ENCODE measurements at places on chromosomes 7 and 10.
A peak's percentile ranks its signal among the peaks of the same experiment; 100 is the strongest.

- no peak for DNase-seq
Observed at GRCh38 chr10:33993917-33994316, 659.5 kb upstream of the NRP1 start.

DNA sequence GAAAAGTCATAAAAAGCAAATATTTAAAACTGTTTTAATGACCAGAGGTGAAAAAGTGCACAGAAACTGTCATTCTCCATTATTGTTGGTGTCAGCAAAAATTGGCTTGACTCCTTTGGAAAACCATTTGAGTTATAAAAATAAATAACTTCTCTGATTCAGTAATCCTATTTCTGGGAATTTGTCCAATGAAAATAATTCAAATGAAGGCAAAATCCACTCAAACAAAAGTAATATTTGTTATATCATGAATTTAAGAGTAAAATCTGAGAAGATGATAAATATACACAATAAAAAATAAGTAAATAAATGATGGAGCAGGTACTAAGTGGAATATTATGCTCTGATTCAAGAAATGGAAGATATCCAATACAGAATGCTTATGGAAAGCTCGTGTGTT, 326.6 kb upstream of the KLF6 start:
- no peak for DNase-seq

- DNase-seq, result no peak
Observed at GRCh38 chr7:134388336-134389019, 70.4 kb downstream of the AKR1B1 start.

GRCh38 chr10:130282492-130283218, 146.5 kb downstream of the GLRX3 start:
- no peak for DNase-seq

- no peak for DNase-seq
Observed at GRCh38 chr7:107312418-107312817, 143.6 kb downstream of the HBP1 start.

- DNase-seq, result peak; percentile 51
Observed at GRCh38 chr10:75283671-75284470, 48.1 kb upstream of the COMTD1 start.

GRCh38 chr7:146002431-146003078, 114.0 kb upstream of the CNTNAP2 start:
- DNase-seq, result no peak

GRCh38 chr10:131751827-131752775, 148.7 kb upstream of the PPP2R2D start:
- DNase-seq, result no peak

GRCh38 chr7:124893140-124893827, 36.3 kb downstream of the POT1 start:
- DNase-seq, result no peak

- no peak for DNase-seq
Observed at GRCh38 chr7:46625032-46625431, 704.0 kb upstream of the IGFBP3 start.

DNA sequence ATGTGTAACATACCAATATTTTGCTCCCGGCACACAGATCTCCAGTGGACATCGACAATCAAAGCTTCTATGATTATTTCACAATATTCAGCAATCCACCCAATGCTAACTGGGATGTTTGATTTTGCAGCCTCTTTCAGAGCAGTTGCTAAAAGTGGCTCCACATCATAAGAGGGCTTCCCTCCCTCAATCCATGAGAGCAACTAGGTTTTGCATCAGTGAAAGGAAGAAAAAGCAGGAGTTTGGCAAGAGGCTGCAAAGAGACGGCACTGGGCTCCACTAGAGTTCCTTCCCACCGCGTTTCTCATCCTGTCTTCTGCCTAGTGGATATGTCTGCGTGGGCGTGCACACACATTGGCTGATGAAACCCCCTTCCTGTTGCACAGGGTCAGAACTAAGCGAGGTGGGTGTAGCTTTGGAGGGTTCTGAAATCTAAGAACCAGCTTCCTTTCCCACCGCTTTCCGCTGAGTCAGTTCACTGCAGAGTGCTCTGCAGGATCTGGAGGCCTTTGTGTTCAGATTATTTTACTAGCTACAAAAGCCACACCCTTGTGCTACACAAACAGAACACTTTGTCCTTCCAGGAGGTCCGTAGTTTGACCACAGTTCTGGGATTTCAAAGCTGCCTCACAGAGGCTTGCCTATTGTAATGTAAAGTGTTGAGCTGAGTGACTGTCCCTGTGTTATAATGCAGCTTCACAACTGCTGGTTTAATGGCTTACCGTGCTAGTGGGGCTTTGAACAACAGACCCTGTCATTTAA, 28.1 kb downstream of the ARL4A start:
- DNase-seq, result no peak

DNA sequence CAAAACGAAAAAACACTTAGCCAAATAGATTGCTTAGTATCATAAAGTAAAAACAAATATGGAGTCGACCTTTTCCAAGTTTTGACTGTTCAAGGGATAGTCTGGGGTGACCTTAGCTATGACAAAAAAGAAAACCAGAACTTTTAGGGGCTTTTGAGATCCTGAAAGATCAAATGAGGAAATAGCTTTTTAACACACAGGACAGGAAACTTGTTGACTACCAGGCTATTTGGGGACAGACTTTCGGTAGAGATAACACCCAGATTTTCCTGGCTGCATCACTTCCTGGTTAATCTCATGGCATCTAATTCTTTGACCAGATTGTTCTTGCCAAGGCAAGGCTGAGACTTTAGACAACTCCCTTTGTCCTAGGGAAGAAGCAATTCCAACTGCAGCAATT, 34.5 kb upstream of the EGR2 start:
- no peak for DNase-seq

GRCh38 chr10:88551246-88551645, 31.9 kb downstream of the RNLS start:
- no peak for DNase-seq

- no peak for DNase-seq
Observed at GRCh38 chr7:78953090-78953489, 500.4 kb downstream of the MAGI2 start.

DNA sequence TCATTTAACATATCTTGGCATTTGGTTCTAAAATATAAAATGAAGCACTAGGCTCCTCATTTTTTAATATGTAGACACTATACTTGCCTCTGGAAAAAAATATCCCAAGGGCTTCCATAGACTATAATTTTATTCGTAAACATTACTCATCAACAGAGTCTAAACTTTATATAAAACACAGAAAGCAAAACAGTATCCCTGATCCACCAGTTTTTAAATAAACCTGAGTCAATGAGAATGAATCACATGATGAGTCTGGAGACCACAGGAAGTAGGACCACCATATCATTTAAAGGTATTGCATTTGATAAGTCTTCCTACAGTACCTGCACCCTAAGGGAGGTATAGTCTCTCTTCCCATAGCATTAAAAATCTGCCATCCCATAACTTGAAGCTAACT, 228.0 kb downstream of the DGKI start:
- no peak for DNase-seq

DNA sequence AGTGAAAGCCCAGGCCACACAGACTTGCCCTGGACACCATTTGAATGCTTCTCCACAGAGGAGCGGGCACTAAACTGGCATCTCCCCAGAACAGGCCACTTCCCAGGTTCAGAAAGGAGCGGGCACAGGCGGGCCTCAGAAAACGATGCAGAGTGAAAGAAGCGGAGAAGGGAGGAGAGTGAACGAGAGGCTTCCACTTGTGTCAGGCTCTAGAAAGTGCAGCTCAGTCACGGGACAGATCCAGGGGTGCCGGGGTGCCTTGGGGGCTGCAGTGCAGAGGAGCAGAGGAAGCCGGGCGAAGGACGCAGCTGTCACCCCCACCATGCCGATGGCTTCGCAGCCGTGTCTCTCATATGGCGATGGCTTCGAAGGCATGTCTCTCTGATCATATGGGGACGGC, 26.1 kb upstream of the PRKAR1B start:
- no peak for DNase-seq

DNA sequence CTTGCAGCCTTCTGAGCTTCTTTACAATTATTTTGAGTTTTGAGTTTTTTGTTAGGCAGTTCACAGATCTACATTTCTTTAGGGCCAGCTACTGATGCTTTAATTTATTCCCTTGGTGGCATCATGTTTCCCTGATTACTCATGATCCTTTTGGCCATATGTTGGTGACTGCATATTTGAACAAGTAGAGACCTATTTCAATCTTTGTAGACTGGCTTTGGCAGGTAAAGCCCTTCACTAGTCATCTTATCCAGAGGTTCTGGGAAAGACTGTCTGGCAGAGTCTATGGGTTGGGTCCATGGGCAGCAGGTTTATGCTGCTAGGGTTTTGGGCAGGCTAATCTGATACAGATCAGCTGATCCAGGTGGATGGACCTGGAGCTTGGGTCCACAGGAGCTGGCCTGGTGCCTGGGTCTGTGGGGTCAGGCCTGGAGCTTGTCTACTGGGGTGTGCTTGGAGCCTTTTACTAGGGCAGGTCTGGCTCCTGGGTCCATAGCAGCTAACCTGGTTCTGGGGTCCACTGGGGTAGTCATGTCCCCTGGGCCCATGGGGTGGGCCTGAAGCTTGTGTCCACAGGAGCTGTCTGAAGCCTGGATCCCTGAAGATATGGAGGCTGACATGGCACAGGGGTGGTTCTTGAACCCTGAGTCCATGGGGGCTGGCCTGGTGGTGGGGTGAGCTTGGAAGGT, 72.7 kb downstream of the GPR85 start:
- peak; percentile 20 for DNase-seq

GRCh38 chr10:13001041-13001886, at the start of gene CCDC3:
Gene CCDC3 (minus strand): TSS chr10:13001713. CDS start chr10:13001570, 143 bp downstream.
- peak; percentile 2 for DNase-seq

DNA sequence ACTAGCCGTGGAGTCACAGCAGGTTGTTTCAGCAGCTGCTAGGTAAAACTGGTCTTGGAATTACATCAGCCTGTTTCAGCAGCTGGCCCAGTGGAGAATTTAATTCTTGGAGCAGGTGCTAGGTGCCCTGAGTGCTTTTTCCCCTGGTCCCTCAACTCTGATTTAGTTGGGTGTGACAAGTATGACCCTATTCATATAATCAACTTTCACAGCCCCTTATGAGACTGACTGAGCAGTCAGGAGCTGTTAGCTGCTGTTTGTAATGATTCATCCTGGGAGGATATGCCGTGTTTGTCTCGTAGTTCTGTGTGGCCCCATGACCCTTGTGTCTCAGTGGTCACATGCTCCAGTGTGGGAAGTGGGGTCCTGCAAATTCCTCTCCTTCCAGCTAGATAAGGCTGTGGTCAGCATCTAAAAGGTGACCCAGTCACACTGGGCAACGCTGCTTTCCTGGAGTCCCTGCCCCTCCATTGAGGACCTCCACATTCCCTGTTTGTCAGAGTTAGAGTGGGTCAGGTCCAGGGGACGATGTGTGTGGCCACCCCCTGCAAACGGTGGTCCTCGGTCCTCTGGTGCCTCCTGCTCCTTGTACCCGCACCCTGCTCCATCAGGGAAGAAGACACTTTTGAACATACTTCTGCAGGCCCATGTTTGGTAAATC, 28.3 kb downstream of the TBATA start:
- no peak for DNase-seq
